Activated naive CD4-positive, alpha-beta T cell treated with anti-CD3 and anti-CD28 coated beads, Interleukin-2, amount 50 U/mL, for 16 hours (primary cell): ENCODE measurements at places on chromosomes 5 and 9.

DNA sequence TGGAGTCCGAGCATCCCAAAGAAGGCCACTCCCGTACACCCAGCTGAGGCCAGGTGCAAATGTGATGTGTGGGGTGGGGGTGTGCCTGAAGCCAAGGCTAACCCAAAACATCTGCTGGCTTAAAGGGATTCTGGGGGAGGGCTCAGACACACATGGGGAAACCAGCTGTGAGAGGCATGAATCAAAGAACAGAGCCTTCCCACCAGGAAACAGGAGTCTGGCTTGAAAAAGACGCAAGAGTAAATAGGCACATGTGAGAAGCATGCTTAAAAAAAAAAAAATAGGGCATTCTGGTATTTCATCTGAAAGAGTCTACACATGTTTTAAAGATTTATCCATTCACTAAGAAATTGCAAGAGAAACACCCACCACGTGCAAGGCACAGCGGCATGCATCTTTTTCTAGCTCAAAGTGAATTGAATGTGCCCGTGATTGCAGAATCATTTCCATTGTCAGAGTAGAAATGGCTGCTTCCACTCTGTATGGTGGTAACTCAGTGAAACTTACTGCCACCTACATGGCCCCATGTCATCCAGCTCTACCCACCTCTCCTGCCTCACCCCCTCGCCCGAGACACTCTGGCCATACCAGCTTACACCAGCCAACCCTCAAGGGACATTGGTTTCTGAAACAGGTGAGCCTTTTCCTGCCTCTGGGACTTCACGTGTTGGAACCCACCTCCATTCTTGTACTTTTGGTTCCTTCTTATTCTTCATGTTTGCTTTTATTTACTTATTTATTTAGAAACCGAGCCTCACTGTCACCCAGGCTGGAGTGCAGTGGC, 71.5 kb downstream of the SEMA5A start:
- no peak for DNase-seq

DNA sequence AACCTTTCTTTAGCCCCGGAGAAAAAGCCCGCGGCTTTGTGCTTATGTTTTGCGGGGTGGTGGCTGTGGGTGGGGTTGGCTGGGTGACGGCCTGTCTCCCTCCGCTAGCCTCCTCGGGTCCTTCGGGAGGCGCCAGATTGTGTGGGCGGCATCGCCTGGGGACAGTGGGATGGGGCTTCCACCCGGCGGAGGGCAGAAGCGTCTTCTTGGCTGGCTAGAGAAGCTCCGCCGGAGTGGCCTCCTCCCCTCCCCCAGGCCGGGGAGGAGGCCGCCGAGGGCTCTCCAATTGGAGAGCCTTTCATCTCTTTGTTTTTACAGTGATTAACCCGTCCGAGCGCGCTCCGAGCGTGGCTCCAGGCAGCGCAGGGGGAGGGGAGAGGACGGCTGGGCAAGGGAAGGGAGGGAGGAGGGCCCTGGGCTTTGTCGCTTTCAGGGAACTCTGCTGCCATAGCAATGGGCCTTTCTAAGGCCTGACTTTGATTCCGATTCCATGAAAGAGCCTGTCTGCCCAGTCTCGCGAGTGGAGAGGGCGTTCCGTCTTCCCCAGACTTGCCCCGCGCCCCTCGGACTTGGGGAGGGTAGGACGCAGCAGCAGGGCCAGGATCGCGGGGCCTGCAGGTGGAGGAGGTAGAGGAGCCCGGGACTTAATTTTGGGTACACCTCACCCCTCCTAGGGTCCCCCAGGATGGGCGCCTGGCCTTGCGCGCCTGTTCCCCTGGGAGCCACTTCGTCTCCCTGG, 36.7 kb upstream of the TIFAB start:
- no peak for DNase-seq

DNA sequence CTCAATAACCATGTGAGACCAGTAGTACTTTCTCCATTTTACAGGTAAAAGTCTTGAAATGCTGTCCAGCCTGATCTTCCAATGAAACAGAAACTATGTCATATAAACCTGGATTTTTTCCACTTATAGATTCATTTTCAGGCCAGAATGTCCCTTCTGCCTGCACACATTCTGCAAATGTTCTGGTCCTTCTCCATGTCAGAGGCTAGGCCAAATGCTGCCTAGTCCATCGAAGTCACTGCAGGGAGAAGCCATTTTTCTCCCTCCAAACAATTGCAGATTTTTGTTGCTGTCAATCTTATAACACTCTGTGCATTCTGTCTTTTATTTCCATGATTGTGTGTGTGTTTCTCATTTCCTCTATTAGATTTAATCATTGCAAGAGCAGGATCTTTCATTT, 59.4 kb downstream of the ALDH1A1 start:
- no peak for DNase-seq

DNA sequence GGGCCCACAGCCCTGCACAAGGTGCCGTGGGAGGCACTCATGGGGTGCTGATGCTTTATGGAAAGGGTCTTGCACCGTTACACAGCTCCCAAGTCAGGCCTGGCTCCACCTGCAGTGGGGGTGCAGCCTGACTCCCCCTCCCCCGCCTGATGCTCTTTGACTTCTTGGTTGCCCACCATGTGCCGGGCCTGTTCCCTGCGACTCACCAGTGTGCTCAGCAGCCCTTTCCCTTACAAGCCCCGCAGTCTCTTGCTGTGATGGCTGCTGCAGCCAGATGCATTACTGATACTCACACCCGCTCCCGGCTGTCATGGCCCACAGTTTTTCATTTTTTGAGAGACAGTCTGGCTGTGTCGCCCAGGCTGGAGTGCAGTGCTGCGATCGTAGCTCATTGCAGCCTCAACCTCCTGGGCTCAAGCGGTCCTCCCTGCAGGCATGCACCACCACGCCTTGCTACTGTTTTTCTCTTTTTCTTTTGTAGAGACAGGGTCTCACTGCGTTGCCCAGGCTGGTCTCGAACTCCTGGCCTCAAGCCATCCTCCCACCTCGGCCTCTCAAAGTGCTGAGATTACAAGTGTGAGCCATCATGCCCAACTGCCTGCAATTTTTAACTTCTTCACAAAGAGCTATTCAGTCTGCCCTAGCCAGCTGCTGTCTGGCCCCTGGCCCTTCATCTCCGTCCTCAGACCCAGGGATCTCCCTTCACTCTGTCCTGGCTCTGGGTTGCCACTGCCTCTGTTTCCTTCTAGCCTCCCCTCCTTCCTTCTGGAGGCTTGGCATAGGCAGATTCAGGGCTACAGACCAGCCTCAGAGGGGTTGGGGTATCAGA, 109.5 kb downstream of the RXRA start:
- DNase-seq, result no peak

DNA sequence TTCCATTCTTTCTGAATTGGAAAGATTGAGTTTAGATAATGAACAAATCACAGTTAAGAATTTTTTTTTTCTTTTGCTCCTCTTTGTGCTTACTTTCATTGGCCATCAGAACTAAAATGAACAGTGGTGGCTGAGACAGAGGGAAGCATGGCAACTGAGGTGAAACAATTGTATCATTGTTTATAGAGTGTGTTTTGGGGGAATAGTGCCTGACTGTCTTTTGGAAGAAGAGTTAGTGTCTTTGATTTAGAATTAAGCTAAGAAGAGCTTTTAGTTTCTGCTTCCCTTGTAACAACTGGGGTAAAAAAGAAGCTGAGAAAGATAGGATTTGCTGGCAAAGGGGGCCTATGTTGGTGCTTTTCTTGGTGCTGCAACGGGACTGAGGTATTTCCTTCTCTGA, 24.0 kb downstream of the HSD17B4 start:
- DNase-seq, result no peak
